ENCODE measurements at places on chromosomes 3 and 15.

DNA sequence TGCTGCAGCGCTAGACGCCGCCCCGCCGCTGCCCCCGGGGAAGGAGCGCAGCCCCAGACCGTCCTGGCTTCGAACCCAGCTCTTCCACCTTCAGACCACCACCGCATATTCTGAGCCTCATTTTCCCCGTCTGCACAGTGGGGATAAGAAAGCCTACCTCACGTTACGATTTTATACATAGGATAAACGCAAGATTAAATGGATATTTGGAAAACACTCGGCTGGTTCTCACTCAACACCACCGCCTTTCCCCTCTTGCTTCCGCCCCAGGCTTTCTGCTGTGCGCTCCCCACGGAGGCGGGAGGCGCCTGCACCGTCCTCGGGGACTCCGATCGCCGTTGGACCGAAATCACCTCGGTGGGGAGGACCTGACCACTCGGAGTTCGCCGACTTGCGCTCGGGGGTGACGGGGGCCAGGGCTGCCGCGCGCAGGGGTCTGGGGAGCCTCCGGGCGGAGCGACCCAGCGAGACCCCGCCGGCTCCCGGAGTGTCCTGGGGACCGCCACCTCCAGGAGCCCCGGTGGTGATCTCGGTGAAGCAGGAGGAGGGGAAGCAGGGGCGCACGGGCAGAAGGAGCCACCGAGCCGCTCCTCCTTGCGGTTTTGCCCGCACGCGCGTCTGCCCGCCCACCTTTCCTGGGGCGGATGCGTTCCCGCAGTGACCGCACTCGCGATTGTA is 4.0 kb downstream of the FBXL22 start:
- peak; percentile 42 for DNase-seq

DNA sequence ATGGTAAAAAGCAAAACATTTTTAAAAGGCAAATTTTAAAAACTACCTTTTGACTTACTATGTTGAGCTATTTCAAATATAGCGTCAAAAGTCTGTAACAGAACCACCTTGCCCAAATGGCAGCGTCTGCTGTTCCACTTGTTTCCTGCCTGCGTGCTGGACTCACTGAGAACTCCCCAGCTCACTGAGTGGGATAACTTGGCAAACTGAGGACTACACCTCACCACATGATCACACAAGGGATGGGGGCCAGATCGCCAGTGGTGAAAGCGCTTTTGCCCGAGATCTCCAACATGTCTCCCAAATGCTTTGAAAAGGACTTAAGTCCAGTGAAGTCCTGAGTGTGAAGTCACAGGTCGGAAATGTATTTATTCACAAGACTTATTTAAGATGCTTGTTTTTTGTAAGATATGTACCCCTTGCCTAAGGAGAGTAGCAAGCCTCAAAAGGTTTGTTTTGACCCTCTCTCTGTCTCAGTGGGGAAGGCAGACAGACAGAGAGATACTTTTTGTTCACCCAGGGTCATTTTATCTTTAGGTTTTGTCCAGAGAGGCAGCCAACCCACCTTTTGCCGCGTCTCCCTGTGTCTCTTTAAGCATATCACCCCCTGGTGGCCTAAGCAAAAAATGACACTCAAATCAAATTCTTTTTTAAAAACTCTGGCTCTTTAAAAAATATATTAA is 192.6 kb downstream of the PDZRN3 start:
- DNase-seq: peak; percentile 4

- no peak for DNase-seq
Observed at GRCh38 chr3:174232658-174233429, 626.3 kb upstream of the NAALADL2 start.

DNA sequence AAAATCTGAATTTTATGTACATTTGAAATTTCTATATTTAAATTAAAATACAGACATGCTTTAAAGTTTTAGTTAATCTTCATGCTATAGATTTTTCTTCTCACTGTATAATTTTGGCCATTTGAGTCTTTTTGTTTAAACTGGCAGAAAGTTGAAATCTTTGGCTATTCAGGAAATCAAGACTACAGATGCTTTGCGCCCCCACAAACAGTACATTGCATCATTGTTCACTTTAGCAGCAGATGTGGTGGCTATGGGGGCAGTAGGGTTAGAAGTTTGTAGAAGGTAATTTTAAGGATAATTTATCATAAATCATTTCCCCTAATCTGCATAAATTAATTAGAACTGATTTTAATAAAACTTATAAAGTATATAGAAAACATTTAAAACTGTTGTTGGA is 20.9 kb downstream of the SPPL2A start:
- no peak for DNase-seq

DNA sequence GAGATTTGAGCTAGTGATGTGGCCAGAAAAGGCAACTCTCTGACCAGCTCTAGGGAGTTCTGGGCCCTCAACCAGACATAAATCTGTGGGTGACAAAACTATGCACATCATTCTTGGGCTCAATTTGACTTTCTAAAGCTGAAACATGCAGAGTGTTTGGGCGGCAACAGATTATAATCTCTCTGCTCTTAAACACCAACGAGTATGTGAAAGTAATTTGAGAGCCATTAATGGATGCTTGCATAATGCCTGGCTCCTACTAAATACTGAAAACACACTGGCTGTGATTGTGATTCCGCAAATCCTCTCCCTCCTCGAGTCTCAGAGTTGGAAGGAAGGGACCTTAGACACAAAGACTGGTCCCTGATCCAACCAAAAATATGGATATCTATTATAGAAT is 186.7 kb downstream of the UACA start:
- no peak for DNase-seq

GRCh38 chr15:71559616-71560015 is 250.7 kb upstream of the NR2E3 start:
- no peak for DNase-seq

GRCh38 chr3:115698851-115699591 is 75.7 kb downstream of the GAP43 start:
- DNase-seq: no peak

DNA sequence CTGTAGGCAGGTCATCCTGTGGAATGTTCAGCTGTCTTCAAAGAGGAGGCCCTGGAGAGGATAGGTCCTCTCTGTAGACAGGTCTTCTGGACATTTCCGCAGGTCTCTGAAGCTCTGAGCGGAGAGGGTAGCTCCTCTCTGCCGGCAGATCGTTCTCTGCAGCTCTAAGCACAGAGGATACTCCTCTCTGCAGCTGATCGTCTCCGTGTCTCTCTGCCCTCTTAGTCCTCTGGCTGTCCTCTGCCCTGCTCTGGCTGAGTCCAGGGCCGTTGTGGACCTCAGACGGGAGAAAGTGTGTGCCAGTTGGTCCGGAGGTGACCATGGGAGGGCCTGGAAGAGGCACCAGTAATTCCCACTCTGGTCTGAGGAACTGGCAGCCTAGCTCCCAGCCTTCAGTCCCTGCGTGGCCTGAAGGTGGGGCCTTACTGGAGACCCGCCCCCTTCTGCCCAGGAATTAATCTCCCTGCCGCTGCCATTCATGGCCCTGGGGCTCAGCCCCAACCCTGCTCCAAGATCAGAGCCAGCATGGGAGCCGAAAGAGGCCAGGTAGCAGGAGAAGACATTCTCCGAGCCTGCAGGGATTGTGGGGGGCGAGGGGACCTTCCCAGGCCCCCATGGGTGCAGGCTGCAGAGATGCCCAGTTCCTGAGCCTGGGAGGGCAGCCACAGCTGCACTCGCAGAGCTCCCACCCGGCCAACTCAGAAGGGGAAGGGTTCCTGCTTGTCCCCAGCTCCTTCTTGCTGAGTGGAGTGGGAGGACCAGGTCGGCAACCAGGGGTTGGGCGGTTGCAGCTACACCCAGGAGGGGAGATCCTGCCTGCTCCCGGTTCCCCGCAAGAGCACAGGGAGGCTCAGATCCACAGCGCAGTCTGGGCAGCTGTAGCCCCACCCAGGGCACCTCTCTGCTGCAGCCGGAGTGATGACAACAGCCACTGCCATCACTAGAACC is 488.7 kb downstream of the RSL24D1 start:
- DNase-seq: no peak

GRCh38 chr3:14799146-14799545 is 19.6 kb upstream of the FGD5 start:
- DNase-seq: no peak

- no peak for DNase-seq
Observed at GRCh38 chr3:155791190-155791589, 14.9 kb downstream of the C3orf33 start.

GRCh38 chr3:191420771-191421170 is 40.2 kb upstream of the PYDC2 start:
- DNase-seq: no peak

DNA sequence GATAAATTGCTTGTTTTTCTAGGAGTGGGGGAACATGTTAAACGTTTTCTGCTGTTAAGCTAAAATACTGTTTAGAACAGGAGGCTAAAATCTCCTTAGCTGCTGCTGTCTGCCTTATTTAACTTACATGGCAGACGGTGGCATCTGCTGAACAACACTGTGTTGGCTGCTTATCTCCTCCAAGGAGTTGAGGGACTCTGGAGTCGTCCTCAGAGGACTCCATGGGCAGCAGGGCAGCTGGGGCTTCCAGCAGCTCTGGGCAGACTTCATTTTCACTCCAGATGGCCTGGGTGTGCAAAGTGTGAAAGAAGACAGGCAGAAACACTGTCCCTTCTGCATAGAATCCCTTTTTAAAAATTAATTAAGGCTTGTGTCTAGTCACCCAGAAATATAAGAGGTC is 52.9 kb upstream of the NUDT16 start:
- DNase-seq: no peak

DNA sequence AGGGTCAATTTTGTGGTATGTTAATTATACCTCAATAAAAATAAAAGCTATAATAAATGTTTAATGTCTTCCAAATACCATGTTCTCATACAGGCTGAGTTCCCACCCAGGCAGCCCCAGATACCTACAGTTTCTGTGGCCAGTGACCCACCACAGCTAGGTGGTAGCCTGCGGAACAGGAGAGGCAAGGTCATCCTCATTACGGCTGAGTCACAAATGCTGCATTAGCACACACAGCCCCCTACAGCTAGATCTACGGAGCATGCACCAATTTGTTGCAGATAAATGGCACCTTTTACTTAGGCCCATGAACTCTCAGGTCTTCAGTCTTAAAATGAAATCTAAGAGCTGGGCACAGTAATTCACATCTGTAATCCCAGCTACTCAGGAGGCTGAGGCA is 5.1 kb downstream of the SPATA12 start:
- DNase-seq: no peak

GRCh38 chr3:35751207-35751606 is 111.9 kb downstream of the ARPP21 start:
- DNase-seq: no peak

- DNase-seq: no peak
Observed at GRCh38 chr3:55823001-55823400, 335.9 kb upstream of the WNT5A start.

GRCh38 chr3:44993471-44994205 is 17.6 kb downstream of the EXOSC7 start:
- no peak for DNase-seq

GRCh38 chr3:186882881-186883685 is 40.6 kb downstream of the ADIPOQ start:
- no peak for DNase-seq

DNA sequence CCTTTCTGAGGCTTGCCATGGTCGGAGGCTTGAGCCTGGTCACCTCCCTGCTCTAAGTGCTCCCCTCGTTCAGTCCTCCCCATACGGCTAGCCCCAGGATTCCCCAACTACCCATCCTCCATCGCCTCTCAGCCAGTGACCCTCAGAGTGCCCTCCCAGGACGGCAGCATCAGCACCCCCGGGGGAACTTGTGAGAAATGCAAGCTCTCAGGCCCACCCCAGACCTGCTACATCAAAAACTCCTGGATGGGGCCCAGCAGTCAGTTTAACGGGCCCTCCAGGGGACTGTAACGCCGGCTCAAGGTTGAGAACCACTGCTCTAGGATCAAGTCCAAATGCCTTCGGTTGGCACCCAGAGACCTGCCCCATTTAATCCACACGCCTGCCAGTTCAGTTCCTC is 6.9 kb downstream of the ADAMTS17 start:
- no peak for DNase-seq

- DNase-seq: peak; percentile 45
Observed at GRCh38 chr3:196537319-196537984, 22.3 kb upstream of the SMCO1 start.

- no peak for DNase-seq
Observed at GRCh38 chr3:17119201-17120072, 234.7 kb downstream of the PLCL2 start.

GRCh38 chr3:88912294-88912877 is 195.0 kb upstream of the EPHA3 start:
- no peak for DNase-seq

DNA sequence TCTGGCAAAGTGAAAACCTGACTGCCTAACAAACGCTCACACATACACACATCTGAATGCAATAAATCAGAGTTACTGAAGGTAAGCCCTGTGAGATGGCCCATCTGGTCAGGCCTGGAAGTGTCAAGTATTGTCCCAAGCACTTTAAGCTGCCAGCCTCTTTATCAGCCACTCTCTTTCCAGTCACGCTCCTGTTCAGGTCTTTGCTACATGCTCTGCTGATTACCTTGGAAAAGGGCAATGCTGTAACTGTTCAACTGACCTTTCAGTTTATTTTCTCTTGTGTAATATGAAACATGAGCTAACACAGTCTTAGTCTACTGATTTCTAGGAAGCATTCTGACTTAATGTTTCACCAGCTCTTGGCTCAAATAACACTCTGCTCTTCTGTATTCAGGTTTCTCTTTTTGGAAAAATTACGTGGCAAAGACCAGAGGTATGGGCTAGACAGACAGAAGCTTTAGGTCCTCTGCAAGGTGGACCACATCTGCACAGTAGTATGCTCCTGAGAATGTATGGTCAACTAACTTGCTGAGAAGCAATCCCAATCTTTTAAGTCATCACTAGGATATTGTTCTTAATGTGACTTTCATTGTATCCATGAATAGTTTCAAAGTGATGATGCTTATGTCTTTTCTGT is 44.5 kb downstream of the GBE1 start:
- DNase-seq: peak; percentile 4

Measured in HuH-7 (cell line).